CD4-positive, alpha-beta T cell treated with Interleukin-15 for 4 hours (primary cell): ENCODE measurements at places on chromosomes 1 and 21.

DNA sequence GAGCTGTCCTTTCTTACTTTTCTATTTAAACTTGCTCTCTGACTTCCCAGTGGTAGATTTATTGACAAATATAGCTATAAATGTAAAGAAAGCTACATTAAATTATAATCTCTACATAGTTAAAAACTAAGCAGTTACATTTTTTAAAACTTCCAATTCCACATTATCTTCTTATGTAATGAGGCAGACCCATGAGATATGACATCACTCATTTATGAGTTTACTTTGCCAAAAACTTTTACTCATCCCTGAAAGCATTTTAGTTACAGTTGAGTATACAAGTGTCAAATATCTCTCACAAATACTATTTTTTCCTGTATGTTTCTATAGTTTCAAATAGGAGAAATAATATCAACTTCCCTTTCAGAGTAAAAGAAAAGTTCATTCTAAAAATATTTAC, 3.8 kb downstream of the NMNAT2 start:
- no peak for DNase-seq

DNA sequence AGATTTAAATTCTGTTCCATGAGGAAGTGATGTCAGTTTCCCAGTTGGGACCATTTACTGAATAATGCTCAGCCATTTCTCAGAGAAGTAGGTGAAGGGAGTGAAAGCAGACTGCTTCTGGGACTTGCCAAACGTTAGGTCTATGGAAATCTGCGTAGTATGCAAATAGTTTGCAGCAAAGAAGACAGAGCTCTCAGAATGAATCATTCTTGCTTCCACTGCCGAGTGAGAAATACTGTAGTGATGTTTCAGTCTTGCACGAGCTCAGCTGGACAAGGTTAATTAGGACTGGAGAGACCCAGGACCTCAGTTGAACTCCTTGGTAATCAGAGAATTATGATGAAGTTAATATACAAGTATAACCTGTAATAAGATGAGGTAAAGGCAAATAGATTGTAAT, 317.7 kb upstream of the DAB1 start:
- no peak for DNase-seq

GRCh38 chr21:46354046-46354445, 30.1 kb downstream of the PCNT start:
- no peak for DNase-seq

DNA sequence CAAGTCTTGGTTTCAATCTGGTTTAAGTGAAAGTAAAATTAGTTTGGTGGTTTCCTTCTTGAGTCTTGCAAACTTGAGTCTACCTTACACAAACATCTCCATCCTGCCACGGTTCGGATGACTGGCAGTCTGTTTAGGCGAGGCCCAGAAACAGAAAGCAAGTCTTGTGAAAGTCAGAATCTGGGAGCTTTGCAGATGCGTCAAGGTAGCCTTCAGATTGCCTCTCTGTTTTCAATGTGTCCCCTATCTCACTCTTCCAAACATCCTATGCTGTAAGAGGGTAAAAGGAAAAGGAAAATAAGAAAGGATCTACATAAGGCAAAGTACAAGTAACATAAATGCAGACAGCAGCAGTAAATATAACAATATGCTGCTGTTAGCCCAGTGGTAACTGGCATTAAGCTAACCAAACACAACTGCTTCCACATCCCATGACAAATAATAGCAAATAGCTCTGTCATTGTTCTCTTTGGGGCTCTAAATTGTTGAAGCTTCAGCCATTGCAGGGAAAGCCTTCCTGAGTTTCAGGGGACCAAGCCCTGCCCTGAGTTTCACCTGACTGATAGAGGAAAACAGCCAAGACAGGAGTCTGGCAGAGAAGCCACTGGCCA, 26.2 kb upstream of the C1orf105 start:
- DNase-seq, result peak; percentile 81

- no peak for DNase-seq
These were observed 85.7 kb upstream of the COL11A1 start for GRCh38 chr1:103194060-103194459.

DNA sequence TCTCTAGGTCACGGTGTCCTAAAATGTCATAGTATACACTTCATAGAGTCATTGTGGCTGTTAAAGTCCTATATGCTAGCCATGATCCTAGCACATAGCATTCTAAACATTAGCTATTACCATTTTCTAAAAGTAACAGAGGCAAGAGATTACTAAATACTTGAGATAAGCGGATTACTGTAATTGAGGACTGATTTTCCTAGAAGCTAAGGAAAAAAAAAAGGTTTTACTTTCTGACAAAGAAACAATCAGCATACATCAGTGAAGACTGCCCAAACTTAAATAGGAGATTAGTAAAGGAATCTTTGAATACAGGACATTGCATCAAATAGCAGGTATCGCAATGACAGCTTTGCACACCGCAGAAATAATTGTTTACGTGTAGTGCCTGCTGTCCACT, 91.3 kb upstream of the HNRNPU start:
- DNase-seq, result no peak

DNA sequence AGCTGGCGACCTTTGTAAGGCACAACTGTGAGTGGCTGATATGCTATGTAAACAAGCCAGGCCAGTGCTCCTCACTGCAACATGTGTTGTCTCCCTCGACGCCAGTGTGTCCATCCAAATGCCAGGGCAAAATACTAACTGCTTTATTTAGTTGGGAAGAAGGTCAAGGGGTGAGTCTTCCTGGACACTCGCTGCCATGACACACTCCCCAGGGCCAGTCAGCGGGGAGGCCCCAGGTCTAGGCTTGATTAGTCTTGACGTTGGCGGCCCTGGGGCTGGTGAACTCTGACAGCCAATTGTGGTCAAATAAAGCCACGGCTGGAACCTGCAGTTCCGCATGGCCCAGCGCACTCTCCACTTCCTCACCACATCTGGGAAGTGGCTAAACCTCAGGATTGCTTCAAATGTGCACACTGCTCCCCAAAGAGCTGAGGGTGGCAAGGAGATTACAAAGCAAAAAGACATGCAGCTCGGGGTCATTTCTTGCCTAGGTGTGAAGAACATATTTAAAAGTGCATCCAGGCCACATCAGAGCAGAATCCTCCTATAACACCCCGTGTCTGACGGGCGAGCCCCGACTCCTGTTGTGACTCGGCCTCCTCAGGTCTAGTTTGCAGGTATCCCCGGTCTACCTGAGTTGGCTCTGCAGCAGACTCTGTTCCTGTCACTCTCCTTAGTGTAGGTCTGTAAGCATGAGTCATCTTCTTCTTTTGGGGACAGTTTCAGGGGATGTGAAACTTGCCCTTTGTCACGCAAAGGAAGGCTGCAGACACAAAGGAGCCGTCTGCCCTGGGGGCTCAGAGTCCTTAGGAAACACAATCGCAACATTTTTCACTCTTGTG, 183.5 kb downstream of the RUNX1 start:
- peak; percentile 24 for DNase-seq

GRCh38 chr1:117803318-117803717, 126.1 kb downstream of the GDAP2 start:
- DNase-seq, result no peak

DNA sequence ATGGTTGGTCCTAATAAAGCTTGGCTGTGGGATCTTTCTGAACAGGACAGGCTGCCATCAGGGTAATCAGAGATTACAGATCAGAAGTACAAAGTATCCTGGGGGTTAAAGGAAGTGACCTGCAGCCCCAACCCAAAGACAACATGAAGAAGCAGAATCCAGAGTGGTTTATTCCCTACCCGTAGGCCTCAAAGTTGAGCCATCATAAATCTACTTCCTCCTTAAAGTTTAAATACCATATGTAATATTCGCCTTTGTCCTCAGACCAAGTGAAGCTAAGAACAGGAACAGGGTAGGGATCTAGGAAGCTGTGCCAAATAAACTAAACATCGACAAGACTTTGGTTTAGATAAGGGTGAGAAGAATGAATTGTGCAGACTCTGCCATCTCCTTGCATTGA, 15.9 kb upstream of the DHX9 start:
- DNase-seq, result no peak

DNA sequence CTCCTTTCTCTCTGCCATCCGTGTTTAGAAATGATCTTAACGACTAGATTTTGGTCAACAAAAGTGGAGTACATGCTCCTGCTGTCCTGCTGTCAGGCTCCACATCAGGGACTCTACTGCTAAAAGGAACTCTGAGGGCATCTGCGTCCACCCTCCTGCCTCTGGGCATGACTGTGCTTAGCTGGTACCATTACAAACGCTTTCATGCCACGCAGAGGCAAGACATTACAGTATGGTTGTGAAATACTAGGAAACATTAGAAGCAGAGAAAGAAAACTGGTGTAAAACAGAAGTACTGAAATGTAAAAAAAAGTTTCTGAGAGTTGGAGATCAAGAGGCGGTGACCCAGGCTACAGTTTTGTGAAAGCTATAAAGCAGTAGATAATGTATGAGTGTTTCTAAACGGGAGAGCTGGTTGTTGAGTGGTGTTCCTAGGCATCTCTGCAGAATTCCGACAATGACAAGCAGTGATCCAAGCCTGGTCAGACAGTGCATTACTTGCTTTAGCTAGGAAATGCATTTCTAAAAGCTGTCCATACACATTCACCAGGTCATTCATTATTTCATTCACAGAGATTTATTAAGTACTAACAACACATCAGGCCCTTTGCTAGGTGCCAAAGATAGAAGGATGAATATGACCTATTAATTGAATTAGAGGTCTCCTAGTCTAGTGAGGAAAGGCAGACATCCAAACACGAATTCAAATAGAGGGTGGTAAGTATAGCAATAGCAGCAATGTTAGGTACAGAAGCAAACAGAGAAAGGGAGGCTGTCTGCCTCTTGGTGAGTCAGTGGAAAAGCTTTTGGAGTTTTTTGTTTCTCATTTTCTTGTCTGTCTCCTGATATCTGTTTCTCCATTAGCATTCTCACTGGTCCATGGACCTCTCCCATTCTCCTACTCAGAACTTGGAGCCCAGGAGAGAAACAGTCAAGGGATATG, 401.9 kb downstream of the LMO4 start:
- DNase-seq, result no peak

DNA sequence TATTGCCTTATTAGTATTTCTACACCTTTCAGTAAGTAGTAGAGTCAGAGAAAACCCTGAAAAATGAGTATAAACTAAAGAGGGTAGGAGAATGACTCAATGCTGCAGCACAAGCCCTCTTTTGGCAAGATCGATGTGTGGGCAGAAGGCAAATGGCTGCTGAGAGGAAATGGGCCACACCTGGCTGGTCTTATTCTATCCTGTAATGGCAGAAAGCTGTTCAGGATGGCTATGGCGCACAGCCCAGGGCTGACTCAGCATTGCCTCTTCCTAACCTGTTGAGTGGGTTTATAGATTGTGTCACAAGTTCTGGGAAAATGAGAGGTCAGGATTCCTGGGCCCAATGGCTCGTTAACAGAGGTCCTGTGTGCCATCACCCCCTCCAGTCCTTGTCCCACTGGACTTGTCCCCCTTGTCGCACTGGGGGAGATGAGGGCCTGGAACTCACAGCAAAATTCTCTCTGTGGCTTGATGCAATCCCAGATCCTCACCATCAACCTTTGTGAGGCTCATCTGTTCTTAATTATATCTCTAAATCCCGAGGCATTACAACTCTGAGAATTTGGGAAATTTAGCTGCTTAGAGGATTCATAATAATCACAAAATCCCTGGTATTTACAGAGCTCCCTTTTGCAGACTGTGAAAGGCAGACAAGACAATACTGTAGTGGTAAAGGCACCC, 13.2 kb downstream of the HMGB4 start:
- DNase-seq, result no peak
